ENCODE measurements at places on chromosomes 13 and 19.
A peak's percentile ranks its signal among the peaks of the same experiment; 100 is the strongest.

DNA sequence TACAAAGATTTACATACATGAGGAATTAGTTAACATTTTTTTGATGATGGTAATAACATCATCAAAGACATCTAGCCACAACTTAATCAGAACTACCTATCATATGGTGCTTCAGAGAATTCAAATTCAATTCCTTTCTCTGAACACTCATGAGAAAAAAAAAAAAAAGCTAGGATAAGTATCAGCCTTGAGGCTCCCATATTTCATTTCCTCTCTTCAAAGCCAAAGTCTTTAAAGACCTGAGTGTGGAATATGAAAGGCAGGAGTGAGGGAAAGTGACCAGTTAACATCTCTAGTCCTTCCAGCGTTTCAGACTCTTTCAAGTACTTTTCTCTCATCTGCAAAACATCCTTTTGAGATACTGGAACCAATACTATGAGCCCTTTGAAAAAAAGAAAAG lies 137.5 kb downstream of the DCLK1 start:
- DNase-seq = no peak

GRCh38 chr19:48746738-48747575 lies at the start of gene IZUMO1:
Gene IZUMO1, minus strand, starts transcription at chr19:48746909. Its CDS starts 1,050 bp downstream, at chr19:48745859.
- peak; percentile 83 for DNase-seq

DNA sequence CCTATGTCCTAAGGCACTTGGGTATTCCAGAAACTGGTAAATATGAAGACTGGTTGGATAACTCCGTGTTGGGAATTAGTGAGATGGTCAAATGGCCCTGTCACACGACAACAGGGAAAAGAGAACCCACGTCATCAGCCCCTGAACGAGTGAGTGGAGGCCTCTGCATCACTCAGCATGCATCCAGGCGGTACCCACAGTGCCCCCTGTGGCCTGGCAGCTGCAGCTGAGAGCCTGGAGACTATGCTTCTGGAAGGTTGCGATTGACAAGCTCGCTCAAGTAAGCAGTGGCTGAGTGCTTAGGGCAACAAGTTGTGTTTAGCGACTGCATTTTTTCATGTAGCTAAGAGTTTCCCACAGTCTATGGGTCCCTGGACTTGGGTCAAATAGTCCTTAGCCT lies 55.9 kb downstream of the COL4A2 start:
- DNase-seq = no peak

GRCh38 chr13:99501848-99502301 lies 603 bp downstream of the TM9SF2 start:
- DNase-seq = no peak

DNA sequence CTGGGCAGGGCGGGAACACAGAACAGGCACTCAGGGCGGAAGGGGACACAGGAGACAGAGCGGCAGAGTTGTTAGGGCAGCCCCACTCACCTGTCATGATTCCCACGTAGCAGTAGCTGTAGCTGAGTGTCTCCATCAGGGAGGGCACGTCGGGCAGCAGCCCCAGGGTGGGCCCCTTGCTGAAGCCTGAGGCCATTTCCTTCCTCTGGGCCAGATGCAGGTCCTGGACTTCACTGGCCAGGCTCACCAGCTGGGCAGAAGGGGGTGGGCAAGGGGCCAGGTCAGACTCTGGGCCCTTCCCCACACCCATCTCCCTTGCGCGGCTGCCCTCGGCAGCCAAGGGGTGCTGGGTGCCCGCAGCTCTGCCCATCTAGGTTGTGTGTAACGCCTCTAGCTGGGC lies 5.9 kb downstream of the MBOAT7 start:
- no peak for DNase-seq

- DNase-seq = no peak
Observed at GRCh38 chr19:13959962-13960862, 7.9 kb downstream of the DCAF15 start.

DNA sequence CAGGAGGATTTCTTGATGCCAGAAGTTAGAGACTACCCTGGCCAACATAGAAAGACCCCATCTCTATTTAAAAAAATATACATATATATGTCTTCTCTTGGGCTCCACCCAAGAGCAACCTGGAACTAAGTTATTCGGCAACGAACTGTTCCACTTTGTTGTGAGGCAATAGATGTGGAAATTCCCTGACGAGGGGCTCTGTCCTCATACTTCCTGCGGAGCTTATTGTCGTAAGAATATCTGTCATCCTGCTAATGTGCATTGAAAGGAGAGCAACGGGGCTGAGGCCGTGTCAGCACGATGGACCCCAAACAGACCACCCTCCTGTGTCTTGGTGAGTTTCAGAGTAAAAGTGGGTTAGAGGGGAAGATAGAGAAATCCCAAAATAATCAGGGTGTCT lies at the start of gene FCAR:
FCAR (plus strand) TSS at position 246 of the 400 bp plus-strand sequence; CDS start at position 301, 55 bp downstream.
- no peak for DNase-seq

DNA sequence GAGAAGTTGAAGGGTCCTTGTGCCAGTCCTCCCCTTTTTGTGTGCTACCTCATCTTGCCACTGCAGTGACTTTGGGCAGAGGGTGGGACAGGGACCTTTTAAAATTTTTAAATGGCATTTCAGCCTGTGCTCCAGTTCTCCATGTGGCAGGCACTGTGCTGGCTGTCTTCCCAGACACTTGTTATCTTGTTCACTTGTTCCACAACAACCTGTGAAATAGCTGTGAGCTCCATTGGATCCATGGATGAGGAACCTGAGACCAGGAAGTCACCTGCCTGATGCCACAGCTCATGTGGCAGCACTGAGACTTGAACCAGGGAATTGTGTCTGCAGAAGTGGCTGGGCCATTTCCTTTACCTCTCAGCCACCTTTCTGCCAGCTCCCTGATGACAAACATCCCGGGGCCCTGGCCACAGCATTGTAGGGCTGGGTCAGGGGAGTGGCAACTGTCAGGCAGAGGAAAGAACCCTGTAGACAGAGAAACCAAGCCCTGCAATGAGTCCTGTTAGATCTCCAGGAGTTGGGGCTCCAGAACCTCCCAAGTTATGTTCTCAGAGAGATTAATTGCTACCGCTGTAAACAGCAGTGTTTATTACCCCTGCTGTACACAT lies 6.4 kb downstream of the EGLN2 start:
- DNase-seq = no peak

DNA sequence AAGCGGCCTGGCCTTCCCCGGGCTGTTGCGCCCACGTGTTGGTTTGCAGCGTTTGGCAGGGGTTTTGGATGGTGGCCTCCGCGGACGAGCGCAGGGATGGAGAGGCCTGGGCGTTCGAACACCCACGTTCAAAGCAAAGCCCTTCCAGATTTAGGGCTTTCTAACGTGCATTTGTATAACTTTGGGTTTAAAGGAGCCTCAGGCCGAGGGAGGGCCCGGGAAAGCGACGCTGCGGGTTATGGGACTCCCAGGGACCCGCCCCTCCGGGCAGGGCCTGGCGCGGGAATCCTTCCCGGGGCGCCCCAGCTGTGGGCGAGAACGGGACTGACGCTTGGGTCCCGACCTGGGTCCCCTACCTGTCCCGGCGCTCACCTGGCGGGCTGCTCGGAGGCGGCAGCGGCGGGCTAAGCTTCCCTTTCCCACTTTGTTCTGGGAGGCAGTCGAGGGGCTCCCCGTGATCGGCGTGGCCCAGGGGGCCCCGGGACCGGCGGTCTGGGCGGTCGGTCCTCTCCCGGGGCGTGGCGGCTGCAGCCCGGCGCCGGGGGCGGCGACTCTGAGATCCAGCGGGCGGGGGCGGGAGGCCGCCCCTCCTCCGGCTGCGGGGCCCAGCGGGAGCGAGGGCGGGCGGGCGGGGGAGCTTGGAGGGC lies at the start of gene FBXO17:
FBXO17 (minus strand) TSS at position 529 of the 647 bp plus-strand sequence. CDS start 25,423 bp downstream, outside the sequence.
- DNase-seq = no peak

DNA sequence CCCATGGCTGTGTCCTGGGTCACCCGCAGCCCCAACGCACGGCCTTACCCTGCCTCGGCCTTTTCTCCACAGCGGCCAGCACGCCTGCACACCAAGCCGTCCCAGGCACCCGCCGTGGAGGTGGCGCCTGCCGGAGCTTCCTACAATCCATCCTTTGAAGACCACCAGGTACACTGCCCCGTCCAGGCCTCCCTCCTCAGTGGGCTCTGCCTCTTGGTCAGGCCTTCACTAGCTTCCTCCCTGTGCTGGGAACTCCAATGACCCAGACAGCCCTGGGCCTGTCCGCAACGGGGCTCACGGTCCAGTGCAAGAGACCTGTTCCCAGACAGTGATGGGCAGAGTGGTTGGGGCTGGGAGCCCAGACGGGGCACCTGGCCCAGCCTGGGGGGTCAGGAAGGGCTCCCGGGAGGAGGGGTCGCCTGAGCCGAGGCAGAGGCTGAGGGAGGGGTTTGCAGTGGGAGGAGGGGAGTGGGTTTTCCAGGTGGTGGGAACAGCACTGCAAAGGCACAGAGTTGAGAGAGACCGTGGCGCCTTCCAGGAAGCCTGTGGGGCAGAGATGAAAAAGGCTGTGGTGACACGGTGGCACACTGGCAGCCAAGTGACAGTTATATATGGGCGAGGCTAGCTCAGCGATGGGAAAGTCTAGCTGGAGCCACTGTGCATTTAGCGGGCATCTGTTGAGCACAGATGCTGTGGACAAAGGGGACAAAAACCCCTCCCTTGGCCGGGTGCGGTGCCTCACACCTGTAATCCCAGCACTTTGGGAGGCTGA lies 7.3 kb downstream of the NOP53 start:
- no peak for DNase-seq

DNA sequence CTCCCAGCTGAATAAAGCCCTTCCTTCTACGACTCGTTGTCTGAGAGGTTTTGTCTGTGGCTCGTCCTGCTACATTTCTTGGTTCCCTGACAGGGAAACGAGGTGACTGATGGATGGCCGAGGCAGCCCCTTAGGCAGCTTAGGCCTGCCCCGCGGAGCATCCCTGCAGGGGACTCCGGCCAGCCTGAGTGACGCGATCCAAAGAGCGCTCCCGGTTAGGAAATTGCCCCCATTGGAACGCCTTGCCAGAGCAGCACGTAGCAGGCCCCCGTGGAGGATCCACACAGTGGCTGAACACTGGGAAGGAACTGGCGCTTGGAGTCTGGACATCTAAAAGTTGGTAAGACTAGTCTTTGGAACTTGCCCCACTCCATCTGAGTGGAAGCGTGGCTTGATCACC lies 296.8 kb upstream of the SGCG start:
- no peak for DNase-seq

- no peak for DNase-seq
Observed at GRCh38 chr13:102726430-102726829, 31.6 kb upstream of the METTL21C start.

DNA sequence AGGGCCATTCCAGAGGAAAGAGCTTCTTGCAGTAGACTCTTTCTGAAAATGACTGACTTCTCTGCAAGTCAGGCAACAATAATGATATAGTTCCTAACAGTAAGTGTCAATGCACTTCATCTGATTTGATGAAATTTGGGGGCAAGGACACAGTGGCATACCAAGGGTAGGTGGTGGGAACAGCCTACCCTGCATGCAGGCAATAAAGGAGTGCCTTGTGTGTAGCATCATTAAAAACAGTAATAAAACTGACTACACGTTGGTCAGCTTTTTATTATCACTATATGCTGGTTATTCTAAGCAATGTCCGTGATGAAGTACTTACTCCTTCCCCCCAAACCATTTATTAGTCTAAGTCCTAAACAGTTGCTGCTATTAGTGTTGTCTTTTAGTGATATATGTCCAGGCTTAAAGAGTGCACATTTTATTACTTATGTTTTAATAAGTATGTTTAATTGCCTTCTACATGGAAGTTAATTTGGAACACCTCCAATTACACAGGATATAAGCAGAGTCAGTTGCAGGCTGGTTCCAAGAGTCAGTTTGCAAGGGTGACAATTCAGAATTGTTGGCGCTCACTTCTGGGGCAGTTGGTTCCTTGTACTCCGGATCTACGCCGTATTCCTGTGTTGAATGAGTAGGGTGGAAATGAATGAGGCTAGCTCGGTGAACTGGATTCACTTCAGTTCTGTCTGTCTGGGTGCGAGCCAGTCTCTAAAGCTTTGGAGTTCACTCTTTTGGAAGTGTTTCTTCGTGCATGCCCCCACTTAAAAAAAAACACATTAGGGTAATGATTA lies 84.0 kb downstream of the RGCC start:
- DNase-seq = no peak

DNA sequence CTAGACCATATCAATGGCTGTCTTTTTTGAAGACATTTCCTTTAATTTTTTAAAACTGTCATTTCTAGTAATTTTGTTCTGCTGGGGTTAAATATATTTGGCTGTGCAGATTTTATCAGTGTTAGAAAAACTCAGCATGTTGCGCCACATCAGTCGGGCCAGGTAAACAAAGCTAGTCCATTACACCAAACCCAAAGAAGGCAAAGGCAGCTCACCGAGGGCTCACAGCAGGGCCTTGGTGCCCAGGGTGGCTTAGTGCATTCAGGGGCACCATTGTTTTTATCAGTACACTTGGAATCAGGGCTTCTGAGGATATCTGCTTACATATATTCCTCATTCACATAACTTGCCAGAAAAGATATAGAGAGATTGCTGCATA lies 22.2 kb downstream of the SPATA13 start:
- no peak for DNase-seq

- DNase-seq = peak; percentile 46
Observed at GRCh38 chr19:7159105-7159933, 89.8 kb downstream of the ZNF557 start.

GRCh38 chr13:114102131-114102520 lies 30.3 kb downstream of the RASA3 start:
- no peak for DNase-seq

- no peak for DNase-seq
Observed at GRCh38 chr19:55089342-55089944, 13.8 kb downstream of the EPS8L1 start.

- DNase-seq = peak; percentile 51
Observed at GRCh38 chr19:2578901-2579677, 103.2 kb downstream of the GADD45B start.

- no peak for DNase-seq
Observed at GRCh38 chr19:49301165-49301865, 23.7 kb downstream of the SLC6A16 start.

GRCh38 chr13:36665630-36666029 lies 8.2 kb upstream of the SERTM1 start:
- DNase-seq = no peak

DNA sequence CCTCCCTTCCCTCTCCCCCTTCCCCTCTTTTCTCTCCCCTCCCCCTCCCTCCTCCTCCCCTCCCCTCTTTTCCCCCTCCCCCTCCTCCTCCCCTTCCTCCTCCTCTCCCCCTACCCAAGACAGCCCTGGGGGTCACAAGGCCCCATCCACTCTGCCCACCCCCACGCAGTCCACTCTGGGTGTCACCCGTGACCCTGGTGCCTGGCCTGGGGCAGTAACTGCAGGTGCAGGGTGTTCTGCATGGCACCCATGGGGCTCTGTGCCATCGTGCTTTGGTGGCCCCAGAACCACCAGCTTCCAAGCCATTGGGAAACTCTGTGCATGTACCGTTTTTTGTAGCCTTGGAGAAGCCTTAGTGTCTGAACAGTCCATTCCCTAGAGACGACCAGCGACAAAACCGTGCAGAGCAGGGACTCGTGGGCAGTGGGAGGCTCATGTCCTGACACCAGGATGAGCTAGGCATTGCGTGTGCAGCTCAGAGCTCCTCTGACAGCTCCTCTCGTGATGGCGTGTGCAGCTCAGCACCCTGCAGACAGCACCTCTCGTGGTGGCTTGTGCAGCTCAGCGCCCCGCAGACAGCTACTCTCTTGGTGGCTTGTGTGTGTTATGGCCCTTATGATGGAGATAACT lies 43.7 kb upstream of the F7 start:
- no peak for DNase-seq
